ENCODE measurements at places on chromosomes 5 and 9.
A peak's percentile ranks its signal among the peaks of the same experiment; 100 is the strongest.

GRCh38 chr9:77543131-77543822, 104.8 kb downstream of the GNA14 start:
- no peak for DNase-seq

DNA sequence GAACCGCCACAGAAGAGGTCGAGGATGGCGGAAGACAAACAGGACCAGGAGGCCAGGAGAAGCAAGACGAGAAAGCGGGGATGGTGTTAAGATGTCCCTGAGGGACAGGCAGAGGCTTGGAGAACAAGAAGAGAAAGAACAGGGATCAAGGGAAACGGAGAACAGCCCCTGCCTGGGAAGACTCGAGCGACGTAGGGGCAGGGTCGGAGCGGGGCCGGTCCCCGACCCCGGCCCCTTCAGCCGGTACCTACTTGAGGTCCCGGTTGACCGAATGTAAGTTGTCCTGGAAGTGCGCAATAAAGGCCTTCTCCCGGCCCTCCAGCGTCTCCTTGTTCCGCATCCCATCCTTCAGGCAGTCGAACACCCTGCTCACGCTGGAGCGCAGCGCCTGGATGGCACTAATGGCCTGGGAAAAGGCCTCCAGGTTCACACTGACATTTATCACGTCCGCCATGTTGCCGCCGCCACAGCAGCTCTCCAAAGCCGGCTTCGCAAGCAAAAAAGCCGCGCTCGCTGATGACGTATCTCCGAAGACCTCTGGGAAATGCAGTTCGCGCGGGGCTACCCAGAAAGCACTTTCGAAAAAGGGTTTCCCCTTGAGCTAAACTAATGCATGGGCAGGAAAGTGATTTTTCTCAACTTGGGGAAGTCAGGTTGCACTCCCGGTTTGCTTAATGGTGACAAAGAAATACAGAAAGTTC, at the start of gene MED27:
TSS of gene MED27 (minus strand) at position 477 of the 701 bp plus-strand sequence. CDS start at position 454, 23 bp downstream.
- DNase-seq, result peak; percentile 87

DNA sequence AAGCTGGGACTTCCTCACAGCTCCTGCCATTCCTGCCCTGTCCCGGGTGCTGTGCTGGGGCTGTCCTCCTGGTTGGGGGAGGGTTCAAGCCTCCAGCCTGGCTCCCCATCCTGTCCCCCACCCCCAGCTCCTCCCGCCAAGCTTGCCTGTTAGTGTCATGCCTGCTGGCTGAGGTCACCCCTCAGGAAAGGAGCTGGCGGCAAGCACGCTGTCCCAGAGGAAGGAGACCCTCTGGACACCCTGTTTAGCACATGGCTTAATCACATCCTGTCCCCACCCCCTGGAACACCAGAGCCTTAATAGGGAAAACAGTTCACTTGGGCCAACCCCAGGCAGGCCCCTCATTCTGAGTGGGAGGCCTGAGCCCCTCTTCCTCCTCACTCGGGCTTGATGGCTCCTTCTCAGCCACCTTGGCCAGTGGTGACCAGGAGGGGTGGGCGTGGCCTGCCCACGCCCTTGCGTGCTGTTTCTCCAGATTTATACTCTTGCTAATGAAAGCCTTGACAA, 9.2 kb upstream of the PHYHD1 start:
- DNase-seq, result peak; percentile 37

DNA sequence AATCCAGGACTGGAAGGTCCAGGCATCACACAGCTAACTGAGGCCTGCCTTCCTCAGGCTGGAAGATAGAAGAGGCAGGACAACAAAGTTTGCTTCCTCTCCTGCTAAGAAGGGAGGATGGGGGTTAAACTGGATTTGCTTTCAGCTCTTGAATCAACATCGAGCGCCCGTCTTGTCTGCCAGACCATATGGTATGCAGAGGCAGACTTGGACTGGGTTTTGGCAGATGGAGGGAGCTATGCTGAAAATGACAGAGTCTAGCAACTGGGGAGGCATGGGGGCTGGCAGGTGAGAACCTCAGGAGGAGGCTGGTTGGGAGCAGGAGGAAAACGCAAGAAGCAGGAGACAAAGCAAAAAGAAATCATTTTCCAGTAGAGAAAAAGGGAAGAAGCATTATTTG, 289.5 kb upstream of the IL12B start:
- no peak for DNase-seq

GRCh38 chr5:107867266-107867665, 196.5 kb upstream of the EFNA5 start:
- DNase-seq, result no peak

- DNase-seq, result no peak
Measured at GRCh38 chr5:7902666-7903625, 34.0 kb downstream of the MTRR start.

- DNase-seq, result peak; percentile 58
Measured at GRCh38 chr5:127878174-127878750, 175.1 kb downstream of the CCDC192 start.

GRCh38 chr5:33049298-33049697, 338.2 kb downstream of the NPR3 start:
- DNase-seq, result no peak

DNA sequence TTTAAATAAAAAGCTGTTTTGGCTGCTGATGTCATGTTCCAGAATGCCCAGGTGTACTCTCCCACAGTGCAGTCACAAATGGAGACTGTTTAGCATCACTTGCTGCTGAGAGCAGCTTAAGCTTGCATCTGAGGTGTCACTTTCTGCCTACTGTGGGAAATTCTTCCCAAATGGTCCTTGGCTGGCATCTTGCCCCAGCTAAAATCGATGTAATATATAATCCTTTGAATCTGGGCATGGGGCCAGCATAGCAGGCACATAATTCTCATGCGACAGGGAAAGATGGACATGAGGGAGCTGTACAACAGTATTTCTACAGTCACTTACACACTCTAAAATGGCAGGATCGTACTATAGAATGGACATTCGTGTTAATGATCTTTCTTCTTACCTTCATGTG, 144.3 kb downstream of the MACIR start:
- DNase-seq, result no peak

DNA sequence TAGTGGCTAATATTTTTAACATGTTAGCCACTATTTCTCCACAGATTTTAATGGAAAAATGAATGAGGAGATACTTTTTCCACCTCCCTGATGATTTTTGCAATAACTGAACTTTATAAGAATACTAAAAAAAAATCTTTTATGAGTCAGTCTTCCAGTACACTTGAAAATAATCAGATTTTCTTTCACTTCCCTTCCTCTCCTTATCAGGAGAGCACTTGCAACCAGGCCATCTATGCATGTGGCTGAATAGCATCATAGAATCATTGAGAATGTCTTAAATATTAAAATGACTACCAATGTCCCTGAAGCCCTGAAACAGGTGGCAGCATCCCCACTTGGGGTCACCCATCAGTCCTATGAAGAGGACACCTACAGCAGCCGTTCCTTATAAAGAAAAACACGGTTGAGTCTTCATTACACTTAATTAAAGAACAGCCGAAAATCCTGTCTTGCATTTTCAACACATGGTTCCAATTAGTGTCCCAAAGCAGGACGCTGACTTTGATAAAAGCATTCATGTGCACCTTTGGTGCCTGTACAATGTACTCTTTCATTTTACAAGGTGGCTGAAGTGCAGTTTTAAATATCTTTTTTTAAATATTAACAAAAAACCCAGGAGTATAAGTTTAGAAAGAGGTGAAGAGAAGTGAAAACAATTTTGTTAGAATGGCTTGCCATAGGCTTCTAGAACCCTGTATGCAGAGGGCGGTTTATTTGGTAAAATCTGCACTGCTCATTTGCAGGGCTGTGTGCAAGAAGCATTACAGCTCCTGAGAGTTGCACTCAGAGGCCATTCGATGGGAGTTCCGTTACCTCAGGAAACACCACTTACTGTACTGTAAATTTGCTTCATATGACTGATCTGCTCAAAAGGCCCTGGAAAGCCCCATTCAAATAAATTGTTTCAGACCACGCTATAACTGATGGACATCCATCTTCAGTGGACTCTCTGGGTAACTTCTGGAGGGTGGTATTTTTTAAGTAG, 106.9 kb upstream of the VCAN start:
- DNase-seq, result no peak

DNA sequence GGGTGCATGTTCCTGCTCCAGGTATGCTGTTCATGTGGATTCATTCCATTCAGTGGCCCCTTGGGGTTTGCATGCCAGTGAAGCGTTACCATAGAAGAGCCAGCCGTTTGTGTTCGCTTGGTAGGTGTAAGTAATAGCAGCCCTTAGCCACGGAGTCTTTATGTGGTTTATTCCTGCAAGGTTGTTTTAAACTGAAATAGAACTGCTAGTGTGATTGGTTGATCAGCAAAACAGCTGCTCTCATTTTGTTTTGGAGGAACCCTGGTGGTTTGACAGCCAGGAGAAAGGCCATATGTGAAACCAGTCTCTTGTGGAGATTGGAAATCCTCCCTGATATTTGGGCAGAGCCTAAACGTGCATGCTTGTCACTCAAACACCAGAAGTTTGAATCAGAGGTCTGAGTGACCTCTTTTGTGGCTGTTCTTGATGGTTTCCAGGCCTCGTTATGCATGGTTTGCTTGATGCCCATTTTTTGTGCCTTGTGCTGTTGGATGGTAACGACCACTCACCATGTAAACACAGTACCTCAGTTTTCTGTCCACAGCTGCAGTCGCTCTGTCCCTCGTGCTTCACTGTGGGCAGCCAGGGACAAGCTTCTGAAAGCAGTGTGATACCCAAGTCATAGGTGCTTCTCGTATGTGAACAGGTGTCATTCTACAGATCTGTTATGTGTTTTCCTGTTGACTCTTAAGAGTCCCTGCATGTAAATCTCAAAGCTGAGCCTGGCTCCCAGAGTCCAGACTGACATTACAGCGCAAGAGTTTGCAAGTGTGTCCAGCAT, 58.3 kb upstream of the NXNL2 start:
- DNase-seq, result no peak

- peak; percentile 64 for DNase-seq
Measured at GRCh38 chr5:103259705-103260355, 1.3 kb downstream of the MACIR start.

DNA sequence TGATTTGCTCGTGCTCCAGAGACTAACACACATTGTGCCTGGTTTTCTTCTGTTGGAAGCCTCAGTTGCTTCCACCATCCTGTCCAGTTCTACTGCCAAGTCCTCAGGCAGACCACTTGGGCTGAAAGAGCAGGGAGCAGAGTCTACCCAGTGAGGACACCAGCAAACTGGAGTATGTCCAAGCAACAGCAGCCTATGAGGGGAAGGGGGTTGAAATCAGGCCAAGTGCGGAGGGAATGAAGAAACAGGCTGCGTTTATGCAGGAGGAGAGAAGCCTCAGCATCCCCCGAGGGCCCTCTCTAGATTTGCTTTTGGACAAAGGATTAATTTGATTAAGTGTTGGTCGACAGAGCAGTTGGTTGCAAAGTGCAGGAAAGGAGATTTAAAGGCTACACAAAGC, 14.5 kb downstream of the DOCK2 start:
- no peak for DNase-seq

- no peak for DNase-seq
Measured at GRCh38 chr9:123278361-123278760, 10.0 kb upstream of the STRBP start.

- DNase-seq, result no peak
Measured at GRCh38 chr5:169289520-169289919, 11.4 kb downstream of the SLIT3 start.

GRCh38 chr5:158869092-158869491, 230.6 kb downstream of the EBF1 start:
- DNase-seq, result no peak

GRCh38 chr9:82549174-82549821, 513.6 kb downstream of the RASEF start:
- DNase-seq, result no peak

DNA sequence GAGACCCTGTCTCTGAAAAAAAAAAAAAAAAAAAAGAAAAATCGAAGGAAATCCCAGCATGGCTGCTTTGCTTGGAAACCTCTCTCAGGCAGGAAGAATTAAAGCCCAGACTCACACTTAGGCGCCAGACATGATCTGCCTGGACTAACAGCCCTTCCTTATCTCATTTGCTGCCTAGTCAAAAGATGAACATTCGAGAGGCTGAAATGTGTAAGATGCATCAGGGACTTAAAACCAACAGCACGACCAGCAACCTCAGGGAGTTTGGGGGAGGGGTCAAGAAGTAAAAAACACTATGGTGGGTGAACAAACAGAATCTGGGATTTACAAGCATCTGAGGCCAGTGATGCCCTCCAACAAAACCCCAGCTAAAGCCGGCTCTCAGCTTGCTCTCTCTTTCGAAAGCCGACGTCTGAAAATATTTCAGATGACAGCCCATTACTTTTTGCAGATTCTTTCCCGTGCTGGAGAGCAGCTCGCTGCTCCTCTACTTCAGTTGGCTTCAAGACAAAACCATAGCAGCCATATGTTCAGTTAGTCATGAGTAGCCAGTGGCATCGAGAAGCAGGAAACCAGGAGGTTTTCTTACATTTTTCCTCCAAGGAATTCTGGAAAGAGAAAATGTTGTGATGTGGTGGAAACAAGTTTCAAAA, 249.9 kb downstream of the MARCHF11 start:
- no peak for DNase-seq

DNA sequence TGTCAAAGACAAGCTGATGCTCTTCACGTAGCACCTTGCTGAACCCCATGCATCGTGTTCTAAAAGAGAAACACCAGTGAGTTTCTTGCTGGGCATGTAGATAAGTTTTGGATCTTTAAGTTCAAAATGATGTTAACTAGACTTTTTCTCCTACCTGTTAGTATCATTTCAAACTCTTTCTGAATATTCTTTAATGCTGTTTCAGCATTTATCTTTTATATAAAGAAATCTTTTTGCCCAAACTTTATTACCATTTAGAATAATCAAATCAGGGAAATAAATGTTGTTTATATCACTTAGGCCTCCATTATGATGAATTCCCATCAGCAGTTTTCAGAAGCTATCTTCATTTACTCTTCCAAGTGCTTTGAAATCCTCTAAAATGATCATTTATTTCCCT, 542.8 kb downstream of the CDH10 start:
- DNase-seq, result no peak

DNA sequence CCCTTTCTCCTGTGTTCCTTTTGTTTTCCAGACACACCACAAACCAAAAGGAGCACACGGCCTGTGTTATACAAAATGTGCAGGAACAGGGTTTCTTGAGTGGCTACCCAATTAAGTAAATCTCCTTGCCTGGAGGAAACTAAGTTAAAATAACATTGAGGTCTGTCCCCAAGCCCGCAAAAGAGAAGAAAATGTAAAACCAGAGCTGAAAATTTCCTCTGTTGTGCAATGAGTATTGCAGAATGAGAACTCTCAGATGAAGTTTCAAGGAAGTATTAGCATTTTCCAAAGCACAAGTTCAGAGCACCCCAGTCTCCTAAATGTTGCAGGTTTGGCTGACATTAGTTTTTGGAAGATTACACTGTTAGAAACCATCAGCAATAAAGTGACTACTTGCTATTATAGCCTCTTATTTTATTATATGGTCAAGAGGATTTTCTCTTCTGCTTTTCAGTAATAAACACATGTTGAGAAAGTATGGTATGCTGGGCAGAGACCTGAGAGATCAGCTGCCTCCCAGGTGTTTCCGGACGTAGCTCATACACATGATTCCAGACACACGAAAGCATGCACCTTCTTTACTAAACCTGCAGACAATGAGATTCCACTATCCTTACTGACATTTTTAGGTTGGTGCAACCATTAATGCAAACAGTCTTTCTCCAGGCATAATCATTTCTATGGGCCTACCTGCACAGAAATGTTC, 161.3 kb downstream of the SNCAIP start:
- peak; percentile 41 for DNase-seq

GRCh38 chr5:43312699-43313034, 545 bp downstream of the HMGCS1 start:
- DNase-seq, result no peak
